ENCODE measurements at places on chromosomes 7 and 10.

DNA sequence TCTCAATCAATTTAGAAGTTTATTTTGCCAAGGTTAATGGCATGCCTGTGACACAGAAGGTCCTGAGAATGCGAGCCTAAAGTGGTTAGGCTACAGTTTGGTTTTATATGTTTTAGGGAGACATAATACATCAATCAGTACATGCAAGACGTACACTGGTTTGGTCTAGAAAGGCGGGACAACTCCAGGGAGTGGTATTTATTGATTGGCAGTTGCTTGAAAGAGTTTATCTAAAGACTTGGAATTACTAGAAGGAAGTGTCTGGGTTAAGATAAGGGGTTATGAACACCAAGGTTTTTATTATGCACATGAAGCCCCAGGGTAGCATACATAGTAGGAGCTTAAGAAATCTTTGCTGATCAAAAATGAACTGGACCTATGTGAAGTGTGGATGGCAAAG lies 21.5 kb downstream of the NPVF start:
- H3K36me3 ChIP-seq, result no peaks in the 10 kb centered on the region
- H3K4me3 ChIP-seq, result no peak overlapping the region
- no peaks in the 10 kb centered on the region for H3K4me1 ChIP-seq
- no peak overlapping the region for H3K27ac ChIP-seq
- DNase-seq, result no peak
- no peaks in the 10 kb centered on the region for H3K27me3 ChIP-seq

GRCh38 chr7:156746891-156747290 lies 106.3 kb downstream of the RNF32 start:
- H3K36me3 ChIP-seq, result peaks cover 17% of the 10 kb centered on the region
- no peak for DNase-seq
- no peak overlapping the region for H3K4me3 ChIP-seq

- H3K4me3 ChIP-seq, result no peak overlapping the region
- H3K4me1 ChIP-seq, result no peaks in the 10 kb centered on the region
- no peaks in the 10 kb centered on the region for H3K36me3 ChIP-seq
- H3K27ac ChIP-seq, result no peak overlapping the region
- DNase-seq, result no peak
Observed at GRCh38 chr7:142529591-142529990, 219.7 kb upstream of the PRSS1 start.

DNA sequence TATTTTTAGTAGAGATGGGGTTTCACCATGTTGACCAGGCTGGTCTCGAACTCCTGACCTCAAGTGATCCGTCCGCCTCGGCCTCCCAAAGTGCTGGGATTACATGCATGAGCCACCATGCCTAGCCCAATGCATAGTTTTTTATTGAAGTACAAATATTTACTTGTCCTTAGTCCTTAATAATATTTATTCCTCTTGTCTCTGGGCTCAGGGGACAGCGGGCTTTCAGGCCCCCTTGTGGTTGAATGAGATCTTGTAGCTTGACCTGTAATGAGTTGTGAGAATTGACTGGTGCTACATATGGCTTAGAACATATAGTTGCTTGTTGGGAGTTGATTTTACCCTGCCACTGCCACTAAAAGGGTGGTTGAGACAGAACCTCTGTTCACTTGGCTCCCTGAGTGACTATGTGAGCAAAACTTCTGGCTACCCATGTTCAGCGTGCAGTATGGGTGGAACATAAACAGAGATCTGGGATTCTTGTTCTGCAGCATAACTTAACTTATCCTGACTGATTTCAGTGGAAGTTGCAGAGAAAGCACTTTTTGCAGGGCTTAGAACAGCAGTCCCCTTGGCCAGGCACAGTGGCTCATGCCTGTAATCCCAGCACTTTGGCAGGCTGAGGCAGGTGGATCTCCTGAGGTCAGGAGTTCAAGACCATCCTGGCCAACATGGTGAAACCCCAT lies 14.9 kb downstream of the CCL26 start:
- H3K27ac ChIP-seq, result no peak overlapping the region
- H3K36me3 ChIP-seq, result no peaks in the 10 kb centered on the region
- H3K27me3 ChIP-seq, result no peaks in the 10 kb centered on the region
- no peaks in the 10 kb centered on the region for H3K4me1 ChIP-seq

- no peak for DNase-seq
- H3K4me1 ChIP-seq, result peaks cover 18% of the 10 kb centered on the region
- no peak overlapping the region for H3K4me3 ChIP-seq
- H3K27me3 ChIP-seq, result no peaks in the 10 kb centered on the region
- H3K36me3 ChIP-seq, result no peaks in the 10 kb centered on the region
- H3K27ac ChIP-seq, result peak overlapping the region; percentile 31
Observed at GRCh38 chr7:139854803-139855497, 25.9 kb downstream of the TBXAS1 start.

GRCh38 chr7:144133307-144133706 lies 10.3 kb downstream of the OR2A14 start:
- H3K4me1 ChIP-seq, result no peaks in the 10 kb centered on the region
- H3K36me3 ChIP-seq, result no peaks in the 10 kb centered on the region
- no peak overlapping the region for H3K4me3 ChIP-seq

DNA sequence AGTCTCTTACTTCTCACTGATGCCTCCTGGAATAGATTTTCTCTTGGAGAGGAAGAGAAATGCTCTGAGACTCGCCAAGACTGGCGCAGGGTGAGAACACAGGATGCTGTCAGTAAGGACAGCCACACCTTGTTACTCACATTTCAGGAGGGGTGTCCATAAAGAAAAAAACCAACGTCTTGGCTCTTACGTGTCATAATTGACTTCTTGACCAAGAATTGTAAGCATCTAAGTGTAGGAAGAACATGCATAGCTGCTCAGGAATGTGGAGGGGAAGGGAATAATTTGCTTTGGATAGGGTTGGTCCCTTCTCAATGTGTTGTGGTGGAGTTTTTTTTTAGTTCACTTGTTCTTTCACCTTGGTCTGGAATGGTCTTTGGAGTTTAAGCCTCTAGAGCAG lies 43.8 kb upstream of the ZNF438 start:
- peaks cover 7% of the 10 kb centered on the region for H3K27me3 ChIP-seq
- no peaks in the 10 kb centered on the region for H3K36me3 ChIP-seq
- no peak overlapping the region for H3K4me3 ChIP-seq
- H3K27ac ChIP-seq, result no peak overlapping the region

- peaks cover 5% of the 10 kb centered on the region for H3K36me3 ChIP-seq
- H3K27ac ChIP-seq, result no peak overlapping the region
- H3K27me3 ChIP-seq, result peaks cover 12% of the 10 kb centered on the region
- H3K4me3 ChIP-seq, result no peak overlapping the region
Observed at GRCh38 chr10:29174389-29174788, 114.5 kb upstream of the LYZL1 start.

DNA sequence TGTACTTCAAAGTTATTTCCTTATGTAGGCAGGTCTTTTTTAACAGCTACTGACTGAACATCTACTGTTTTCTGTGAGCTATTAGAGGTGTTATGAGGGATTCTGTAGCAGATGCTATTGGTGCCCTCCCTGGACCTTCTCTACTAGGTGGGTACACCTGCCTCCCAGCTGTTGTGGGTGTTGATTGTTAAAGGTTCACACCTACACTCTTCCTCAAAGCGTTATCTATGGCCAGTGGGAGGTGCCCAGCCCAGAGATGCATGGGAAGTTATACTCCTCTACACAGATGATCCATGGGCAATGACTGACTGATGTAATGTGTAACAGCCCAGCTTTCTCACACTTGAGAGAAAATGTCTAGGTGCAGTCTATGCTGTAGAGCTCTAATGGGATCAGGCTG lies 127.7 kb downstream of the PRKG1 start:
- no peak for DNase-seq
- no peaks in the 10 kb centered on the region for H3K36me3 ChIP-seq
- no peaks in the 10 kb centered on the region for H3K27me3 ChIP-seq
- H3K4me3 ChIP-seq, result no peak overlapping the region
- H3K4me1 ChIP-seq, result no peaks in the 10 kb centered on the region

DNA sequence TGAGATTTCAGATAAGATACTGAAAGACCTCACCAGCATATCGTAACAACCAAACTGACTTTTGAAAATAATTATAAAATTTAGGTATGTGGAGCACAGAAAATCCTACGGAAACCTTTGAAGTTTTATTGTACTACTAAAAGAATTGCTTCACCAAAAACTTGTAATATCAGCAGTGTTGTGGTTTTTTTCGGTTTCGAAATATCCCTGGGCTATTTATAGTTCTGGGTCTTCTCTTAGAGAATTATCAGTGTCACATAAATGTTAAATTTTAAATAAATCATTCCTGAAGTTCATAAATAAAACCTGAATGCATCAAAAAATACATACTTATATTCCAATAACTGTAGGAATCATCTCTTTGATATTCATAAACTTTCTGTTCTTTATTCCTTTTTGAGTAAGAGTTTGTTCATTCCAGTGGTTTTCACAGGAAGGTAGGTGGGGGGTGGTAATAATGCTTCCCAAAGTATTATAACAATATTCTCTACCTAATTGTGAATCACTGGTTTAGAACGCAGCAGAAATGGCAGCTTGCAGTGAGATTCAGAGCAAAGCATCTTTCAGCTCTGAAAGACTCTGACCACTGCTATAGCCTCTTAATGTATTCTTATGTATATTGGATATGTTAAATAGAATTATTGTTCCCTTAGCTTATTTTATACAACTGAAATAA lies 60.2 kb downstream of the ZNF277 start:
- H3K27me3 ChIP-seq, result no peaks in the 10 kb centered on the region
- H3K4me3 ChIP-seq, result no peak overlapping the region
- no peaks in the 10 kb centered on the region for H3K36me3 ChIP-seq

DNA sequence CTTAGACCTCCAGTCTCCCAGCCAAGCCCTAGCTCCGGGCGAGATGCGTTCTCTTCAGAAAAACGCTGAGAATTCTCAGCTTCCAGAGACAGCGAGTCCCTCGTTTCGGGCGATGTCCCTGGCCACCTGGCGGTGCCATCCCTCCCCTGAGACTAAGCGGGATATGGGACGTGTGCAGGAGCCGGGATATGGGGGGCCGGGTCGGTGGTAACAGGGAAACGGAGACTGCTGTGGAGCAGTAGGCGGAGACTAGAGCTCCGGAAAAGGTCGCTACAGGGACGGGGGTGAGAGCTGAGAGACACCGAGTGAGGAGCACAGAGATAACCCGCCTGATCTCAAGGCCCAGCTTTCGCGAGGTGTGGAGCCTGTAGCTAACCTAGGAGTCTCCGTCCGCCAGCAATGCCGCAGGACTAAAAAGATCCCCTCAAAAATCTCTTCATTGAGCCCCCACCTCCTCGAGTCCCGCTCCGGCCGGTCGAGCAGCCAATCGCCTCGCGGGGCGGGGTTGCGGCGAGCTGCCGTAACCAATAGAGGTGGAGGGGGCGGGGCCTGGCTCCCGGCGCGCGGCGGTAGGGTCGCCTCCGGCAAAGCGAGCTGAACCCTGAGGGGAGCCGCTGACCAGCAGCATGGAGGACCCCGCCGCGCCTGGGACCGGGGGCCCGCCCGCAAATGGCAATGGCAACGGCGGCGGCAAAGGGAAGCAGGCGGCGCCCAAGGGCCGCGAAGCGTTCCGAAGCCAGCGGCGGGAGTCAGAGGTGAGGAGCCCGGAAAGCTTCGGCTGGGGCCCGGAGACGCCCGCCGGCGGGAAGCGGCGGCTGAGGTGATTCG lies at the start of gene STRIP2:
STRIP2 (plus strand) TSS at position 586 of the 828 bp plus-strand sequence; CDS start at position 627, 41 bp downstream.
- H3K4me1 ChIP-seq, result peaks cover 46% of the 10 kb centered on the region
- H3K36me3 ChIP-seq, result peaks cover 13% of the 10 kb centered on the region
- peak; percentile 98 for DNase-seq
- H3K4me3 ChIP-seq, result peak within 1 kb of the TSS; percentile 95
- peak within 1 kb of the TSS; percentile 85 for H3K27ac ChIP-seq

DNA sequence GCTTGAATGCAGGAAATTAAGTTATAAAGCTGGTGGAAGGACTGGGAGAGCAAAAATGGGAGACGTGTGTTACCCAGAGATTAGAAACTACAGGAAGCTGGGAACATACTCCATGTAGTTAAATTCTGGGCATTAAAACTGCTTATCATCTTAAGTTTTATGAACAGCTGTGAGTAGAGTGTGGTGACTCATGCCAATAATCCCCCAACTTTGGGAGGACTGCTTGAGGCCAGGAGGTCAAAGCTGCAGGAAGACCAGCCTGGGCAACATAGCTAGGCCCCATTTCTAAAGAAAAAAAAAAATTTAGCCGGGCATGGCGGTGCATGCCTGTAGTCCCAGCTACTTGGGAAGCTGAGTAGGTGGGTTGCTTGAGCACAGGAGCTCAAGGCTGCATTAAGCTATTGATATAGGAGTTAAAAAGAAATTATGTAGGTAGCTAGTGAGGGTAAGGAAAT lies 56.2 kb upstream of the SEPHS1 start:
- no peaks in the 10 kb centered on the region for H3K4me1 ChIP-seq
- no peak overlapping the region for H3K27ac ChIP-seq
- H3K4me3 ChIP-seq, result no peak overlapping the region
- peaks cover 20% of the 10 kb centered on the region for H3K27me3 ChIP-seq
- H3K36me3 ChIP-seq, result no peaks in the 10 kb centered on the region

GRCh38 chr10:131650771-131651673 lies 249.8 kb upstream of the PPP2R2D start:
- no peaks in the 10 kb centered on the region for H3K4me1 ChIP-seq
- no peak for DNase-seq

GRCh38 chr7:136245327-136246004 lies 268.3 kb upstream of the MTPN start:
- H3K36me3 ChIP-seq, result no peaks in the 10 kb centered on the region
- H3K27ac ChIP-seq, result no peak overlapping the region
- H3K4me3 ChIP-seq, result no peak overlapping the region
- no peaks in the 10 kb centered on the region for H3K4me1 ChIP-seq
- no peaks in the 10 kb centered on the region for H3K27me3 ChIP-seq

DNA sequence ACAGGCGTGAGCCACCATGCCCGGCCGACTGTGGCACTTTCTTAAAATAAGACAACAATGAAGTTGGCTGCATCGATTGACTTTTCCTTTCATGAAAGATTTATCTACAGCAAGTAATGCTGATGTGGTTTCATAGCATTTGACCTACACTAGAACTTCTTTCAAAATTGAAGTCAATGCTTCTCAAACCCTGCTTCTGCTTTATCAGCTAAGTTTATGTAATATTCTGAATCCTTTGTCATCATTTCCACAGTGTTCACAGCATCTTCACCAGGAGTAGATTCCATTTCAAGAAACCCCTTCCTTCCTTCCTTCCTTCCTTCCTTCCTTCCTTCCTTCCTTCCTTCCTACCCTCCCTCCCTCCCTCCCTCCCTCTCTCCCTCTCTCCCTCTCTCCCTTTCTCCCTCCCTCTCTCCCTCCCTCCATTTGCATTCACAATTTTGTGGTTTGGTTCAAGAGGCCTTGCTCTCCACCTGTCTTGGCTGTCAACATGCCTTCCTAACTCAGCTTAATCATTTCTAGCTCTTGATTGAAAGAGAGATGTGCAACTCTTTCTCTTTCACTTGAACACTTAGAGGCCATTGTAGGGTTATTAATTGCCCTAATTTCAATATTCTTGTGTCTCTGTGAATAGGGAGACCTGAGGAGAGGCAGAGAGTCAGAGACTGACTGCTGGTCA lies 52.1 kb downstream of the HDAC9 start:
- H3K4me3 ChIP-seq, result no peak overlapping the region
- no peaks in the 10 kb centered on the region for H3K36me3 ChIP-seq
- no peak for DNase-seq
- H3K4me1 ChIP-seq, result no peaks in the 10 kb centered on the region
